ENCODE measurements at places on chromosomes 7 and 10.

DNA sequence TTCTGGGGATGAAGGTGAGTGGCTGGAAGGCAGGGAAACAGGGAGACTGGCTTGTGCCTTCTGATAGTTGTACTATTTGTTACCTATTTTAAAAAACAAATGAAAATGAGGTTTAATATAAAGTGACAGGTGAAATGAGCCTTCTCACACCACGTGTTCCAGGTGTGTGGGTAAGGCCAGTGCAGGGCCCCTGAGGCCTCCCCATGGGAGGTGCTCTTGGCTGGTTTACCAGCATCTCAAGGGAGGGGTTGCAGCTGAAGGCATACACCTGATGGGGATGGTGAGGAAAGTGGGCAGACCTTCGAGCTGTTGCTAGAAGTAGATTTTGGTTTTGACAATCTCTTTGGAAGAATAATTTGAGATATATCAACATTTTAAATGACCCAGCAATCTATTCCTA lies 103.6 kb downstream of the ARHGAP22 start:
- no peak for DNase-seq
- H3K4me1 ChIP-seq, result peaks cover 3% of the 10 kb centered on the region
- no peak overlapping the region for H3K4me3 ChIP-seq
- no peak overlapping the region for H3K27ac ChIP-seq
- H3K27me3 ChIP-seq, result no peaks in the 10 kb centered on the region
- H3K36me3 ChIP-seq, result no peaks in the 10 kb centered on the region

GRCh38 chr10:93131986-93132385 lies 58.3 kb downstream of the CYP26A1 start:
- H3K4me1 ChIP-seq, result no peaks in the 10 kb centered on the region
- H3K27me3 ChIP-seq, result no peaks in the 10 kb centered on the region
- no peak overlapping the region for H3K4me3 ChIP-seq
- H3K27ac ChIP-seq, result no peak overlapping the region

- no peak for DNase-seq
- H3K27ac ChIP-seq, result no peak overlapping the region
- H3K4me1 ChIP-seq, result no peaks in the 10 kb centered on the region
- no peaks in the 10 kb centered on the region for H3K27me3 ChIP-seq
These were observed 122.8 kb downstream of the ADRA2A start for GRCh38 chr10:111199587-111199986.

- H3K27me3 ChIP-seq, result no peaks in the 10 kb centered on the region
- H3K27ac ChIP-seq, result no peak overlapping the region
- DNase-seq, result no peak
- no peak overlapping the region for H3K4me3 ChIP-seq
- H3K4me1 ChIP-seq, result no peaks in the 10 kb centered on the region
- no peaks in the 10 kb centered on the region for H3K36me3 ChIP-seq
These were observed 199.0 kb downstream of the GPR37 start for GRCh38 chr7:124566583-124566982.

GRCh38 chr10:131781076-131781475 lies 119.7 kb upstream of the PPP2R2D start:
- H3K4me1 ChIP-seq, result no peaks in the 10 kb centered on the region
- H3K27me3 ChIP-seq, result no peaks in the 10 kb centered on the region
- DNase-seq, result no peak

GRCh38 chr7:124152859-124153692 lies 120.2 kb upstream of the TMEM229A start:
- H3K4me3 ChIP-seq, result no peak overlapping the region
- no peak overlapping the region for H3K27ac ChIP-seq
- peaks cover 5% of the 10 kb centered on the region for H3K4me1 ChIP-seq
- H3K36me3 ChIP-seq, result no peaks in the 10 kb centered on the region
- DNase-seq, result no peak
- H3K27me3 ChIP-seq, result no peaks in the 10 kb centered on the region

DNA sequence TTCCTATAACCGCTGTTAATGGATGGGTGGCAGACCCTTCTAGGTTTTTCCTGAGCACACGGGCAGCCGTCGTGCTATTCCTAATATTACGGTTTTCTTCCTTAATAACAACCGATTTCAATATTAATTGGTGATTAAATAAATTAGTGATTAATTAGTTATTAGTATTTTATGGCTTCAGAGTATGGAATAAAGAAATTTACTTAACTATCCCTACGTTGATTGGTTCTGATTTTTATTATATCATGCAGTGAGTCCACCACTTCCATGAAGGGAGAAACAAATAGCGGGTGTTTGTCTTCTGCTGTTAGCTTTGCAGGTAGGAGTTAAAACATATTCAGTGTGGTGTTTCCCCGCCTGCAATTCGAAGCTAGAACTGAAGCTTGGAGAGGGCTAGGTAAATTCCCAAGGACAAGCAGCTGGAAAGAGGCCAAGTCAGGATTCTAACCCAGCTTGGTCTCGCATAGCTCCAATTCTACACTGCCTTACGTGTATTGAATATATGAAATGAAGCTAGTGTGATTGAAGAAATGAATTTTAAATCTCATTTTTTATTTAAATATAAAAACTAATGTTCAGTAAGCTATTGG lies 928 bp upstream of the CSTF2T start:
- peak overlapping the region; percentile 78 for H3K27ac ChIP-seq
- peaks cover 33% of the 10 kb centered on the region for H3K4me1 ChIP-seq
- no peaks in the 10 kb centered on the region for H3K36me3 ChIP-seq
- no peak for DNase-seq
- H3K4me3 ChIP-seq, result peak overlapping the region; percentile 79
- no peaks in the 10 kb centered on the region for H3K27me3 ChIP-seq

- peaks cover 1% of the 10 kb centered on the region for H3K36me3 ChIP-seq
- peak within 1 kb of the TSS; percentile 72 for H3K4me3 ChIP-seq
- H3K4me1 ChIP-seq, result peaks cover 28% of the 10 kb centered on the region
- H3K27ac ChIP-seq, result peak within 1 kb of the TSS; percentile 35
- no peak for DNase-seq
These were observed at the start of gene SAMD9L for GRCh38 chr7:93148144-93148543. SAMD9L (minus strand) TSS chr7:93148385; CDS start chr7:93135971, 12,414 bp downstream.
